ENCODE measurements at places on chromosomes 11 and 22.

DNA sequence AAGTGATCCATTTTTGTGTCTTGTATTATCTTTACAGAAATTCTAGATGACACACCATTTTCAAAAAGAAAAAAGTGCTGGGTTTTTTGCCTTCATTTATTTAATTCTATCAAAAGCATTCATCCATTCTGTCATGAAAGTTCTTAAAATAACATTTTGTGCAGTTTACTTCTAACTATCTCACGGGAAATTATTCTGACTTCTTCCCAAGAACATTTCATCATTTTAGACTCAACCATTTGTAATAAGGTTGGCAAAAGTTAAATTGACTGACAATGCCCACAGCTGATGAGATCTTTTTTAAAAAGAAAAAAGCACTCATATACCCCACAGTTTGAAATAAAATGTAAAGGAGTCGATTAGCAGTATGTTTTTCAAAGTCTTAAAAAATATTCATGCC lies 68.5 kb downstream of the SBF2 start:
- no peak for DNase-seq

DNA sequence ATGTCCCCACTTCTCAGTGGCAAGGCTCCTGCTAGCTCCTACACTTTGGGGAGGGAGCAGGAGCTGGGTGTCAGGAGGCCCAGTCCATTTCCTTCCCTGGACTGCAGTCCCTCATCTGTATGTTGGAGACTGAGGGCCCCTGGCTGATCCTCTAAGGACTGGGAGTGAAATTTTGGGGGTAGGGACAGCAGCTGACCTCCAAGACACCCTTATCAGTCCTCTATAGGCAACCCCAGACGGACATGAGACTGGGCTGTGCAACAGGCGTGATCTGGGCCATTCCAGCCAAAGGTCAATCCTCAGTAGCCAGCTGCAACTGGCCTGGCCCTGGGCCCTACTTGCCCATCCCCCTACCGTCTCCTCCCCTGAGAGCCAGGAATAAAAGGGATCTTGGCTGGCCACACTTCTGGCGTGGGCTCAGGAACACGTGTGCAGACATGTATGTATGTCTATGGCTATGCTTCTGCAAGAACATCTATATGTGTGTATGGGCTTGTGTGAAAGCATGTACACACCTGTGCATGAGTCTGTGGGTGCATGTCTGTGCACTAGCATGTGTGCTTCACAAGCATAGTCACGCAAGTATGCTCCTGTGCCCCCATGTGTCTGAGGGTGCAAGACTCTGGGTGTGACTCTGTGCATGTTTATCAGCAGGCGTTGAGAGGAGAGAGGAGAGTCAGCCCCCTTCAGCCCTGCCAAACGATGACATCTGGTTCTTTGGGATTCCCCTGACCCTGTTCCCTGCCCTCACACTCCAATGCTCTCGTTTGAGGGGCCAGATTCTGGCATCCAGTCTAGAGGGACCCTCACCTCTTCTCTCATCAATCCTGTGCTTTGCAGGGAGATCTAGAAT lies 24.6 kb upstream of the DGAT2 start:
- no peak for DNase-seq

- DNase-seq: no peak
These were observed 4.4 kb upstream of the KRTAP5-9 start for GRCh38 chr11:71543866-71544265.

DNA sequence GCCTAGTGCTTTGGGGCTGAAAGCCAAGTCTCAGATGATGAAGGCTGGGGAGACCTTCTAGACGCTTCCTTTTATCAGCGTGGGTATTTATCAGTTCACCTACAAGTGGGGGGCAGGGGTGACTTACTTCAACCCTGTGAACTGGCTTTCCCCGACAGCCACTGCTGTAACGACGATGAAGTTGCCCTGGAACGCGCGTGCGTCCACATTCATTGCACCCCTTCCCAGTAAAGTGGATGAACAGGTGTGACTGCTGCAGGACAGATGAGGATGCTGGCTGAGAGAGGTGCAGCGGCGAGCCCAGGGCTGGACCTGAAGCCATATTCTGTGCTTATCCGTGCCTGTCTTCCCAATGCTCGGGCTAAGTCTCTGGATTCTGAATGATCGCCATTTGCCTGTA lies 1122.3 kb downstream of the TBC1D22A start:
- DNase-seq: no peak

GRCh38 chr22:17969701-17970113 lies 54.7 kb downstream of the MICAL3 start:
- DNase-seq: no peak

DNA sequence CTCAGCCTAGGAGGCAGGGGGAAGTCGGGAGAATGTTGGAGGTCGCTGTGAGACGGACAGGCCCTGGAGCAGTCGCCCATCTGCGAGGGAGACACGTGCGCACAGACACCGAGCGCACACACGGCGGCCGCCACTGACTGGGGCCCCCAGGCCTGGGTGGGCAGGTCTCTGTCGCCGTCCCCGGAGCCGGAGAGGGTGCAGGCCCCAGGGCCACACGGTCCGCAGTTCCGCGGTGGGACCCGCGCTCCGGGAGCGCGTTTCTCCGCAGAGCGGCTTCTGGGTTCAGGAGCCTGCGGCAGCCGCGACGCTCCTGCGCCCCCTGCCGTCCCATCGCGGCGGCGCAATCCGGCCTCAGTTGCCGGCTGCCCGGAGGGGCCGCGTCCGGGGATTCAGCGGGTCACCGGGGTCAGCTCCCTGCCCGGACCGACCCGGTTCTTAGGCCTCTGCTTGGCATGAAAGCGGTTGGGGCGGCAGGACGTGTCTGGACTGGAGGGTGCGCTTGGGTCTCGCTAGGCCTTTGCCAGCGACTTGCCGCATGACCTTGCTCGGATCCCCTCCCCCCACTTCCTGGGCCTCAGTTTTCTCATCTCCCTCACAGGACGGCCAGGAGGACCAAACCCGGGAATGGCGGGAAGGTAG lies 31.2 kb downstream of the PDE2A start:
- DNase-seq: peak; percentile 54

DNA sequence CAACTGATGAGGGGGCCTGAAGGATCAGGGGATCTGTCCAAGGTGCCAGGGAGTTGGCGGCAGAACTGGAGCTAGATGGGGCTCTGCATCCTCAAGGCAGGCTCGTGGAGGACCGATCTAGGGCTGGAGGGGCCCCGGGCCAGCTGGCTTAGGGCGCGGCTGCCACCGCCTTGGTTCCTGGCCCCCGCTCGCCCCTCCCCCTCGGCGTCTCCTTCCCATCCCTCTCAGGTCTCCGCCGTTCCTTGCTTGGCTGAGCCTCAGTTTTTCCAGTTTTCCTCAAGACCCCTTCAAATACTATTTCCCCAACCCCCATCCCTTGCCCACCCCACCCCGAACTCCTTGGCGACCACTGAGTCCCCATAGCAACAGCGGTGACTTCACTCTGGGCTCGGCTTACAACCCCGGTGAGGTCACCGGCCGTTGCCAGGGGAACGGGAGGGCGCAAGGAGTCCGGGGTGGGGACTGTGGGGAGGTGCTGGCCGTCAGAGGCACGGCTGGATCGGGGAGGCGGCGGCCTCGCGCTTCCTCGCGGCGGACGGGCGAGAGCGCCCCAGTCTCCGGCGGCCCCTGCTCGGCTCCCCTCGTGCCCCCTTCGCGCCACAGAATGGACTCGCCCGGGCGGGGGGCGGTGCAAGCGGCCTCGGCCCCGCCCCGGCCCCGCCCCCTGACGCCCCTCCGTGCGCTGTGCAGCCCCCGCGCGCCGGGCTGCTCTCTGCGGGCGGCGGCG lies 7.5 kb downstream of the FREY1 start:
- peak; percentile 73 for DNase-seq

GRCh38 chr22:29883775-29884097 lies 762 bp downstream of the MTMR3 start:
- DNase-seq: no peak

GRCh38 chr11:12734625-12735024 lies 60.4 kb downstream of the TEAD1 start:
- DNase-seq: no peak

DNA sequence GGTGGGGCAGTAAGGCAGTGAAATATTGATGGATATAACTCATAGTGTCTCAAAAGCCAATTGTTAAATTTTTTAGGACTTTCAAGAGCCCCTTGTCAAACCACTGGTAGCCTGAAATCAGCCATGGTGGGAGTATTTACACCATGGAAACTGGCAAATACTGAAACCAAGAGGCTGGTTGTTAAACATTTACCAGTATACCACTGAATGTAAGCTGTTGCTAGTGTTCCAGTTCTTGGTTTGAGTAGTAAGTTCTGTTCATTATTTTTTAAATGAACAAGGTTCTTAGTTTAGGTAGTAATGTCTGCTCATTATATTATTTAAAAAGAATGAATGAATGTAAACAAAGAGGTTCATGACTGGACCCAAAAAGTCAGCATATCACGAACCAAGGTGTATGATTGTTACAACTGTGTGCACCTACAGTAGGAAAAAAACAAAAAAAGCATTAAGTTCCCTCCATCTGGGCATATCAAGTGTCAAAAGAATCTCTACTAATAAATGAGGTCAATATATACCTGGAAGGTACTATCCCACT lies 4.5 kb upstream of the EIF3F start:
- no peak for DNase-seq

All from CD4-positive, alpha-beta T cell treated with Interleukin-2 at 100 ng/mL for 4 hours (primary cell).